Stimulated activated CD4-positive, alpha-beta T cell treated with anti-CD3 and anti-CD28 coated beads, Interleukin-1b, Interleukin-23, amount 100 ng/mL, for 1 hour (primary cell): ENCODE measurements at places on chromosomes 7 and 10.

- DNase-seq, result no peak
Measured at GRCh38 chr10:25083546-25084111, 67.2 kb downstream of the THNSL1 start.

GRCh38 chr7:80257756-80258155 lies 123.1 kb downstream of the GNAI1 start:
- no peak for DNase-seq

DNA sequence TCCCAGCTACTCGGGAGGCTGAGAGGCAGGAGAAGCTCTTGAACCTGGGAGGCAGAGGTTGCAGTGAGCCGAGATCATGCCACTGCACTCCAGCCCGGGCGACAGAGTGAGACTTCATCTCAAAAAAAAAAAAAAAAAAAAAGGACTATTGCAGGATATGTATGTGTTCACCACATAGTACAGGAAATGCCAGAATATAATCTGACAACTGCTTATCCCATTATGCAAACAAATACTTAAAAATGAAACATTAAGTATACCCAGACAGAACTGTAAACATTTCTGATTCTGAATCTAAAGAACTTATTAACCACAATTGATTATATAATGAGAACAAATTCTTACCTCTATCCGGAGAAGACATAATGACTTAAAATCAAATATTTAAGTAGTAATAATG lies 18.7 kb downstream of the DKK1 start:
- no peak for DNase-seq

DNA sequence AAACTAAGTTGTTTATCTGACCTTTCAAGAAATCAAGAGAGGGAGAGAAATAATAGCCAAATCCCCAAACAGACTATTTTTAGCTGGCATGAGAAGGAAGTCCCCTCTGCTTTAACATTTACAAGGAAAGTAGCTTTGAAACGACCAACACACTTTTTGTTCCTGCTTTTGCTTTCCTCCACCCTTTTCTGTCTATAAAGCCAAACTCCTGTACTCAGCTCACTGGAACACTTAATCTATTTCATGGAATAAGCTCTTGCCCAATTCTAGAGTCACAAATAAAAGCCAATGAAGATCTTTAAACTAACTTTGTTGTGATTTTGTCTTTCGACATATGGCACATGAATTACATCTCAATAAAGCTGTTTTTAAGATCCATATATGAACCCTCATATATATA lies 86.8 kb upstream of the CCDC71L start:
- DNase-seq, result no peak

- no peak for DNase-seq
Measured at GRCh38 chr10:11631291-11631690, 19.8 kb upstream of the USP6NL start.

- DNase-seq, result no peak
Measured at GRCh38 chr10:74453169-74453568, 302.1 kb downstream of the ADK start.

DNA sequence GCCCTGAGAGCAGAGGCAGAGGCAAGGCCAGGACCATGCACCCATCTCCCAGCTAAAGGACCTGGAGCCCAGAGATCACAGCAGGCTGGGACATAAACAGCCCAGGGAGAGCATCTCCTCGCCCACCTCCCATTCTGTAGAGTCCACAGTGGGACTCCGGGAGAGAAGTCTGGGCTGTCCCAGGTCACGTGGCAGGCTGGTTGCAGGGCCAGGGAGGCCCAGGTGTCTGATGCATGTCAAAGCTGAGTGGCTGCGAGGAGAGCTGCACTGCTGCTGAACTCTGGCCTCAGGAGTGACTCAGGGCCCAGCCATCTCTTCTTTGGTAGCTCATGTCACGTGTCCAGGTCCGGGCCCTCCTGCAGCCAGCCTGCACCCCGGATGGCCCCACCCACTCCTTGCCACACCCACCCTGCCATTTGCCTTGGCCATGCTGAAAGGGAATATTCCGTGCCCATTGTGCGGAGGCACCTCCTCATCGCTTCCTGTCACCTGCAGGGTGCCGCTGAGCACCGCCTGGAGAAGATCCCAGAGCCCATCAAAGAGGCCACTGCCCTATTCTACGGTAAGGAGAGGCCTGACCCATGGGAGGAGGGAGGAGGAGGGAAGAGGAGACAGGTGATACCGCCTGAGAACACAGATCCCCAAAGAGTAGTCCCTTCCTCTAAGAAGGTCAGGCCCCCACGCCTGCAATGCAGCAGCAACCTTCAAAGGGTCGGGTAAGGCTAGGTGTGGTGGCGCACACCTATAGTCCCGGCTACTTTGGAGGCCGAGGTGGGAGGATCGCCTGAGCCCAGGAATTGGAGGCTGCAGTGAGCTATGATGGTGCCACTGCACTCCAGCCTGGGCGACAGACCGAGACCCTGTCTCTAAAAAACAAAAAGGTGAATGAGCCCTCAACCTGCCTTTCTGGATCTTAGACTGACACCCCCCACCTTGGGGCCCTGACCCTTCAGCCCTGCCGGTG lies 12.6 kb upstream of the SH2B2 start:
- no peak for DNase-seq
